Stimulated activated CD8-positive, alpha-beta memory T cell treated with anti-CD3 and anti-CD28 coated beads, Interleukin-4, amount 100 ng/mL, for 1 hour (primary cell): ENCODE measurements at places on chromosomes 2 and 18.

DNA sequence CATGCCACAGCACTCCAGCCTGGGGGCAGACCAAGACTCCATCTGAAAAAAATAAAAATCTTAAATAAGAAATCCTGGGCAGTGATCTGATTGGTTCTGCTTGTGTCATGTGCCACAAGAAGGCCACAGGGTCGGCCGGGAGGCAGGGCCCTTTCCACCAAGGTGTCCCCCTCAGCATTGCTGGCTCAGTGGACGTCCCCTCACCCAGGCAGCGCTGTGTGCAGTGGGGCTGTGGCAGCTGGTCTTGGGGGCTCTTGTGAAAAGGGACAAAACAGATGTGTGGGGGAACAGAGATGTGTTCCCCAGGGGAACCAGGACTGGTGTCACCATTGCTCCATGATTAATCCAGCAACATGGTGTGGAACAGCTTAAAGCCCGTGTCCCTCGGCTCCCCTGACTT, 60.5 kb downstream of the HS6ST1 start:
- DNase-seq: no peak

- no peak for DNase-seq
Observed at GRCh38 chr2:136905779-136906178, 140.4 kb downstream of the THSD7B start.

GRCh38 chr2:74847070-74847858, 13.3 kb downstream of the HK2 start:
- no peak for DNase-seq

DNA sequence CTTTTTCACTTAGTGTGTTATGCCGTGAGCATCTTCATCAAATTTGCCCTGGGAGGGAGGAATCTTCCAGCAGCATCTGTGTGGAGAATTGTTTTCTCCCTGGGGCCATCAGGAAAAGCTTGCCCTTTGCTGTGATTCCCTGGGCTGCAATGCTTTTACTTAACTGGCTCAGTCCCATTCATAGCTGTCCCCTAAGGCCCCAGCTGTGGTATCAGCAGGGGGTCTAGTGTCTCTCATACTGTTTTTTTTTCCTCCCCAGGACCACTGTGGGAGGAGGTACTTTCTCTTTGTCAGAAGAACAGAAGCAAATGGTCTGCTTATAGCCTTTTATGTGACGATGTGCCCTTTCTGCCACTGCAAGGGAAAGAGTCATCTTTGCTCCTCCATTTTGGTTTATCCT, 176.8 kb upstream of the CELF4 start:
- DNase-seq: no peak

DNA sequence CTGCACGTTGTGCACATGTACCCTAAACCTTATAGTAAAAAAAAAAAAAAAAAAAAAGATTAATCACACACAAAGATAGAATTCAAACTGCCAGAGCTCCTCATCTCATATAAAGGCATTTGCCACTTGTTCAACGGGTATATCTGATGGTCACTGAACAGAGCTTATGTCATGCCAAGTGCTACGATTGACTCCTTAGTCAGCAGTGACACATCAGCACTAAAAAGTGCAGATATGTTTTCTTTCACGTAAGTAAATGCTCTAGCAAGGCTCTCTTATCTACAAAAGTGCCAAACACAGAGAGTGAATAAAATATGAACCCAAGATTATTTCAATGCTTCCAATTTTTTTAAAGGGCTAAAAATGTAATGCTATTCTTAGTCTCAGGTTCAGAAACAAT, 1.1 kb downstream of the LMAN1 start:
- DNase-seq: no peak

DNA sequence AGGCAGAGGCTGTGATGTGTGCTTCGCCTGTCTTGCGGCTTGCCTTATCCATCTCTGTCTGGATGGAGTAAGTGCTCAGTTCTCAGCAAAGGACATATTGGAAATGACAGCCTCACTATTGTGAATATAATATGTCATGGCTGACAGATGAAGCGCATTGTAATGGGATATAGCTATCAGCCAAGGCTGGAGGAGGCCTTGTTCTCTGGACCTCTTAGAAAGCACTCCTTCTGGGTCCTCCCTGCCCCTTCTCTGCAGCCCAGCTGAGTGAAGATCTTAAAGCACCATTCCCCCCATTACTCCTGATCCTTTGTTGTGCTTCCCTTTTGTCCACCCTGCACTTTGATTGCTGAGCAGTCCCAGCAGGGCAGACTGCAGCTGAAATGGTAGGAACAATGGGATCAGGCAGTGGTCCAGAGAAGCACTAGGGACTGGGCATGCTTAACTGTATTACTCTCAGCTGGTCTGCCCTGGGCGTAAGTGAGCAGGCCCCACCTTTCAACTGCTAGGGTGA, 265.3 kb downstream of the SETBP1 start:
- no peak for DNase-seq

DNA sequence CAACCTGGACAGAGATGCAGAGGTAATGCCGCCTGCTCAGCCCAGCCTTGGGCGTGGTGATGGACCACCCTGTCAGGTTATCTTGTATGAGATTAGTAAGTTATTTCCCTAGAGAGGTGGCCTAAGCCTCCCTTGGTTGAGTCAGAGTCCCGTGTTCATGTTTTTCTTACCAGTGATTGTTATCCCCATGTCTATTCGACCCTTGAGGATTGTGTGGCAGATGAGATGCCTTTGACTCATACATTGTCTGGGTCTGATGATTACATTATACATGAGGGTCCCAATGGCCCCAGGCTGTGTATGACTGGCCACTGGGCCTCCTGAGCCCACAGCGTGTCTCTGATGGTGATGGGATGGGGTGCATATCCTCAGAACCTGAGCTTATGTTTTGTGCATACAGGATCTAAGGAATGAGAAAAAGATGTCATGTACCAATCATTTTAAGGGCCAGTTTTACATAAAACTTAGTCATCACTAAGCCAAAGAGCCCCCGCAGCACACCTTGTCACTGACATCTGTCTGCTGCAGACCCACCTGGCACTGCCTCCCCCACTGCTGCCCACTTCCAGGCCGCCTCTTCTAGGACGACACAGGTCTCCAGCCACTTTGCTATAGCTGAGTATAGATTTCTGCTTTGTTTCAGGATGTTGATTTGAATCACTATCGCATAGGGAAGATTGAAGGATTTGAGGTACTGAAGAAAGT, 7.7 kb downstream of the PPP1R7 start:
- DNase-seq: no peak
